ENCODE measurements at places on chromosomes 3 and 15.
A peak's percentile ranks its signal among the peaks of the same experiment; 100 is the strongest.

DNA sequence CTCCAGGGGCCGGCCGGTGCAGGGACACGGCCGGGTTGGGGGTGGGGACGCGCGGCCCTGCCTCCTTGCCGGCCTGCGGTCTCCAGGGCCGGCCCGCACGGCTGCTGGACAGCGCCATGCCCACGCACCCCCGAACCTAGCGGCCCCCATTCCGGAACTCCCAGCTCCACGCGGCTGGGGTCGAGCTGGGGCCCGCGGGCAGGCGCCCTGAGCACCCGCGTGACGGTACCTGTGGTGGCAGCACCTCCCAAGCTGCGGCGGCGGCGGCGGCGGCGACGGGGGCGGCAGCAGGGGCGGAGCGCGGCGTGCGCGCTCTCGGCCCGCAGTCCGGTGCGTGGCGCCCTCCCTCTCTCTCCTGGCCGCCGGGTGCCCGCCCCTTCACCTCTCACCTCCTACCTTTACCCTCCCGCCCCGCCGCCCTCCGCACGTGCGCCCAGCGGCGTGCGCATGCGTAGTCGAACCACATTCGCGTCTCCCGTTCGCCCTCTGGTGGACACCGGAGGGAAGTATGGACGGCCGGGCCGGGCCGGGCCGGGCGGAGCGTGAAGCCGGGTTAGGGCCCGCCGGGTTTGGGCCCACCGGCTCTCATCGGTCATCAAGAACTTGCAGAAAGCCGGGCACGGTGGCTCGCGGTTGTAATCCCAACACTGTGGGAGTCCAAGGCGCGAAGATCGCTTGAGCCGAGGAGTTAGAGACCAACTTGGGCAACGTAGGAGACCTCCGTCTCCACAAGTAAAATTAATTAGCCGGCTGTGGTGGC lies at the start of gene SCAP:
Gene SCAP (minus strand): TSS at position 372 of the 760 bp plus-strand sequence. CDS start 32,948 bp downstream, outside the sequence.
- peak; percentile 92 for DNase-seq

DNA sequence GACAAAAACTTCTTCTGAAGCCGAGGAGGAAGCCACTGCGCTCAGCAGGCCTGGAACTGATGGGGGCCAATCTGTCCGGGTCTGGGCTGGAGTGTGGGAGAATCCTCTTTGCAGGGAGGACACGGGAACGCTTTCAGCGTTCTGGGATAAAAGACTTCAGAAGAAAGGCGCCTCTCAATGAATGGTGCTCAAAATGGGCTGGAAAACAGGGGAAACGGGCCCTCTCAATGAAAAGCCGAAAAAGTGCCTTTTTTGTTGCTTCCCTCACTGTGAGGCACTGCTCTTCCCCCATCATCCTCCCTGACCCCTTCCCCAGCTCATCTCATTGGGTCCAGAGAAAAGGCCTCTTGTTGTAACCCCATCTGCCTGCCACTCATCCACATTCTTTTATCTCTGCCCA lies 119.5 kb upstream of the LRIG1 start:
- no peak for DNase-seq

GRCh38 chr3:174132006-174132405 lies 727.1 kb upstream of the NAALADL2 start:
- DNase-seq, result no peak

DNA sequence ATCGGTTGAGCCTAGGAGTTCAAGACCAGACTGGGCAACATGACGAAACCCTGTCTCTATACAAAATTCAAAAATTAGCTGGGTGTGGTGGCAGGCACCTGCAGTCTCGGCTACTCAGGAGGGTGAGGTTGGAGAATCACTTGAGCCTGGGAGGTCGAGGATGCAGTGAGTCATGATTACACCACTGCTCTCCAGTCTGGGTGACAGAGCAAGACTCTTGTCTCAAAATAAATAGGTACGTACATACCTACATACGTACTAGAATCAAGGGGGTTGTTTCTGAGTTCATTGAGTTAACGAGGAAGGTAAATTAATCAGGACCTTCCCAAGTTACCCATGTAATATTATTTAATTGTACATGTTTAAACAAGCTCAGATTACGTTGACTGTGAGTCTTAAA lies 97.5 kb downstream of the CHL1 start:
- no peak for DNase-seq

- peak; percentile 20 for DNase-seq
Observed at GRCh38 chr3:187072102-187072501, 67.2 kb downstream of the RPL39L start.

DNA sequence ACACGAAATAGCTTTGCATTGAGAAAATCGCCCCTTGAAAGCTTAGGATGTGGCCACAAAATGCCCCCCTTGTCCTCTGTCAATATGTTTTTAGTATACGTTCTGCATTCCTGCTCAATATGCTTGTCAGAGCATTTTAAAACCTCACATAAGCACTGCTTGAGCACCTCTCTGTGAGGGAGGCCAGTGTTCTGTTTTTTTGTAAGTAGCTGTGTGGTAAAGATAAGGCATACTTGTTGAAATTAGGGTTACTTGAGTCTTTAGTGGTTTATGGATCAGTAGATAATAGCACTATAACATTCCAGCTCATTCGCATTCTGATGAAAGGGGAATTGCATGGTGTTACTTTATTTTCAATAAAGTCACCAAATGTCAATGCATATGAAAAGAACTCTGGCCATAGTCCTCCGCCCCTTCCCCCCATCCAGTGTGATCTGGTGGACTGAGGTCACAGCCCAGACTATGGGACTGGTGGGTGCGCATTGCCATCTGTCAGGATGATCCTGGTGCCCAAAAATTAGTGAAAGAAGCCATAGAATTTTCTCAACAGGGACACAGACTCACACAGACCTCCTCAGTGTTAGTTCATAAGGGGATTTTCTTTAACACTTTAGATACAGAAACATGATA lies 33.1 kb downstream of the IL1RAP start:
- no peak for DNase-seq

DNA sequence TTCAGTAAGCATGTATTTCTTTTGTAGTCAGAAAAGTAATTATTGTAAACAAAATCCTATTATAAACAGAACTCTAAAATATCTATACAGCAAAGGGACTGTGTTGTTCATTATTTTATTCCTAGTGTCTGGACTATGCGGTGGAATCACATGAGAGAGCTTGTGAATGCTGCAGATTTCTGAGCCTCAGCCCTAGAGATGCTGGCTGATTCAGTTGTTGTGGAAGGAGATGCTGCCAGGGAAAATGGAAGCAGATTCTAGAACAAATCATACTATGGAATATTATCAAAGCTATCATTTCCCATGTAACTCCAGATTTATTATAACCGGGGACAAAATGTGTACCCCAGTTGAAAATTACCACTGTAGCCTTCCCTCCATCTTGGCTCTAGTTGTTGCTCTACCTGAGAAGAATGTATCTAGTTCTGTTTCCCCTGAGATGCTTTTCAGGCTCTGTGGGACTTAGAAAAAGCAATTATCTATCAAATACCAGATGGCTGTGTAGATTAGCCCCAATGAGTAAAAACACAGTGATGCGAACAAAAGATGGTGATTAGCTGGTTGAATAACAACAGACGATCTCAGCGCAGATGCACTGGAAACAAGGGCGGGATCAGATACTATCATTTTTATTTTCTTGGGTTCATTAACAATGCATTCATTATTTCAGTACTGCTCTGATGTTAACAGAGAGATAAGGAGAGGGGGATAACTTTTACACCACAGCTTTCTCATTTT lies 131.3 kb downstream of the TMEM108 start:
- DNase-seq, result no peak

GRCh38 chr3:105888621-105889579 lies 20.1 kb upstream of the CBLB start:
- DNase-seq, result no peak

DNA sequence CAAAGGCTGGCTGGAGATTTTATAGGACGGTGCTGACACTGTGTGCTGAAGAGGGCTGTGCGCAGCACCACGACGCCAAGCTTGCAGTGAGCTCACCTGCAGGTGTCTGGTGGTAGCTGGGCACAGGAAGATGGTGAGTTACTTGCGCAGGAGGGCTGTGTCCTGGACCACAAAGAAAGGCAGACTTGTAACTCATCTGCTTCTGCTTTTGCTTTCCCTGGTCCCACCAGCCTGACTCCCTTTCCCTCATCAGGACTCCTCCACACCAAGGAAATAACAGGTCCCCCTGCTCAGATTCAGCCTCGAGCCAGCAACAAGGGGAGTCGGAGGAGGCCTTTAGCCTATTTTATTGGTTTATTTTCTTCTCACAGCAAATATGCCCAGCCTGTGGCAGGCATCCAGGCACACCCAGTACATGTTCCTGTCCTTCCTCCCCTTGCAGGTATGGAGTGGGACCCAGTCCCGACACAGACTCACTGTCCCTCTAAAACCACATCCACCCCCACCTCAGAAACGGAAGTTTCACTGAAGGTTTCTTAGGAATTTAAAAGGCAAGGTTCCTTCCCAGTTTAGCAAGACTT lies 35.6 kb upstream of the FLNB start:
- no peak for DNase-seq

GRCh38 chr3:32176989-32177701 lies 61.3 kb upstream of the CMTM8 start:
- DNase-seq, result peak; percentile 38

DNA sequence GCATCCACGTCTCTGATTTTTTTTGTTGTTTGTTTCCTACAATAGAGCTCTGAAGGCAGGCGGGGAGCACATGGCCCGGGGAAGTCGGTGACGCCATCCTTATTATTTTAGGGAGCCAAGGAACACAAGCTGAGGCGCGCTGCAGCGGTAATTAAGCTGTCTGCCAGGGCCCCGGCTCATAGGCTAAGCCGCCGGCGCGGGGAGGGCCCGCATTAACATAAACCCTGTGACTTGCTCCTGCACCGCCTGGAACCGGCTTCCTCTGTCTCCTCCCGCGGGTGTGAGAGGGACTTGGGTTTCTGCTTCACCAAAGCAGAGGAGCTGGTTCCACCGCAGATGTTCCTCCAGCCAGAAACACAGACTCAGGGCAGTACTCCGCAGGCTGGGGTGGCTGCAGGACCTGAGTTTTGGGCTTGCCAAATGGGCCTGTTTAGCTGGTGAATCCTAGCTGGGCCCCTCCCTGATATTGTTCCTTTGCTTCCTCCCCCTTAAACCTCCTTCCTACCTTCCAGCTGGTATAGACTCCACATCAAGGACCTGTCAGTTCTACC lies 25.3 kb downstream of the ANP32A start:
- peak; percentile 83 for DNase-seq

- no peak for DNase-seq
Observed at GRCh38 chr3:159418571-159419526, 569.8 kb upstream of the IL12A start.

DNA sequence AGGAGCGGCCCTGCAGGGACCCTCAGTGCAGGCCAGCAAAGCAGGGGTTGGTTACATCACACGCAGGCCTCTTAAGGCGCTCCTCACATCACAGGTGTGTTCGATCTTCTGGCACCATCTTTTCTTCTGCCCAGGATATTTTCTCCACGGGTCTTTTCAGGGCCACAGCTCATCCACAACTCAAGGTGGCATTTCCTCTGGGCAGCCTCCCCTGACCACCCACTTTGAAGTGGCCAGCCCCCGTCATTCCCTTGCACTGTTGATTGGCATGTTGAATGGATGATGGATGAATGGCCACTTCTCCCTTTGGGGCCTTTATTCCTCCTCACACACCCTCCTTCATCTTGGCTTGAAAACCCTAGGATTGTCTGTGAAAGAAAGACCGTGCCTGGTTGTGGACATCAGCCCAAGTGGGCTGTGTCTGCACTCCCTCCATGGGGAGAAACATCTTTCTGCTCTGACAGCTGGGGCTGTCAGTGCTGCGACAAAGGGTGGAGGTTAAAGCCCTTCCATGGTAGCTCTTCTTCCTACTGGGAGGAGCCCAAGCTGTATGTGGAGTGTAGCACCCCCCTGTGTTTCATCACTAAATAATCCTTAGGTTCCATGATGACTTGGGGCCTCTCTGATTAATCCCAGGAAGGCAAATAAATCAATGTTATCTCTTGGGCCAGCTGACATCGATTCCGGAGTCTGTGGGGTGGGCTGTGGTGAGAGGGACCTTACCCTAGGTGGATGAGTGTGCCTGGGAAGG lies 102.5 kb downstream of the EPHB1 start:
- no peak for DNase-seq
